ENCODE measurements at places on chromosomes 2 and 18.

- DNase-seq: no peak
These were observed 961 bp downstream of the GPR55 start for GRCh38 chr2:230924092-230924469.

DNA sequence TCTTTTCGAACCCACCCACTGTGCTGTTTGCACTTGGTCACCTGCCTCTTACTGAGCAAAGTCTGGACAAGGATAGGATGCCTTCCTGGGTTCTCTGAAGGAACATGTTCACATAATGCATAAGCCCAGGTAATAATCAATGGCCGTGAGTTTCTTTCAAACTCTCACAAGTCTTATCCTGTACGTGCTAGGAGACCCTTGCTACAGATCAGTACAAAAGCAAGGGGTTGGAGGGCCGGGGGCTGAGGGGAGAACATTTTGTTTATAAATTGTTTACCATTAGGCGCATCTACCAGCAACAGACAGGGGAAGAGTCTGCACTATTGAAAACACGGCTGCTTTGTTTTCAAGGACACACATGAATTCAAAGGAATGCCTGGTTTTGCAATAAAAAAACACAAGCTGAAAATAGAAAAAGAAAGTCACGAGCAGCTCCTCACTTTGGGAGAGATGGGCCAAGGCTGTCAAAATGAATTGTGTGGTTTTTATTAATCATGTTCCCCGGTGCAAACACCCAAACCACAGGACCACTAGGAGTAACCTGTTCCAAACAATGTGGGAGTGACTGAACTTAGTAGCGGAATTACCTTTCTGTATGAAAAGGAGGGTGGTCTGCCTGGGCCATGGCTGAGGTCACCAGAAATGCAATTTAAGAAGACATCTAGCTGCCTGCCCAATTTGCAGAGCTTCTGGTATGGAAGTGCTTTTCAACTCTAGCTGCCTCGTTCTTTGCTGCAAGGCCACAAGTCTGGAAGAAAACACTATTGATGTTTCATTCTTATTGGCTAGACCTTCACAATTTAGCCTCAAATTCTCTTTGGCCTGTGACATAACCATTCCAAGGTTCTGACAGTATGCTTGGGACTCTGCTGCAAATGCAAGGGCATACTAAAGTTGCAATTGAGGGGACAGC lies 73.5 kb downstream of the CCBE1 start:
- DNase-seq: no peak

DNA sequence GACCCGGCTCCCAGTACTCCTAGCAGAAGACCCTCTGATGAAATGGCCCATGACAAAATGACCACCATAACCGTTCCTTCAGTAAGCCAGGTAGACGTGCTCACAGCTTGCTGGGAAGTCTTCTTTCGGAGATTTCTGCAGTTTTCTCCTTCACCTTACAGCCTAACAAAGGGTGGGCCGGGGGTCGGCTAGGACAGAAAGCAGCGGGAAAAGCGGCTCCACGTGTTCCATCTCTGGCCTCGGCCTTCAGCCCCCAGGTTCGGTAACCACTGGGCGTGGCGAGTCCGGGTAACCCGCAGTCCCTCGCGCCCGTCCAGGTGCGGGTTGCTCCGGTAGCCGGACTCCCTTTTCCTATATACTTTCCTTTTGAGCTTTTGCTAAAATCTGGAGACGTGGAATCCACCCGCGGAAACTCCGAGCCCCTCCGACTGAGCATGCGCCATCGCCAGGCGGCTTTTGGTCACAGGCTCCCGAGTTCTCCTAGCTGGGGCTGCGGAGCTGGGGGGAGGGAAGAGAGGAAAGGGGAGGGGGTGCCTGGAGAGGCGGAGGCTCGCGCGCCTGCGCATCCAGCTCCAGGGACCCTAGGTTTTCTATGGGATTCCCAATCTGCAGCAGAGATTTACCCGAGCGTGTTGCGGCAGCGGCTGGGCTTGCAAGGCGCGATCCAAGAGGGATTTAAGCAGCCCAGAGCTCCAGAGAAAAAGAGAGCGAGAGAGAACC lies at the start of gene VSNL1:
Gene VSNL1, plus strand, starts transcription at position 604 of the 720 bp plus-strand sequence. CDS start 51,379 bp downstream, outside the sequence.
- DNase-seq: peak; percentile 64

DNA sequence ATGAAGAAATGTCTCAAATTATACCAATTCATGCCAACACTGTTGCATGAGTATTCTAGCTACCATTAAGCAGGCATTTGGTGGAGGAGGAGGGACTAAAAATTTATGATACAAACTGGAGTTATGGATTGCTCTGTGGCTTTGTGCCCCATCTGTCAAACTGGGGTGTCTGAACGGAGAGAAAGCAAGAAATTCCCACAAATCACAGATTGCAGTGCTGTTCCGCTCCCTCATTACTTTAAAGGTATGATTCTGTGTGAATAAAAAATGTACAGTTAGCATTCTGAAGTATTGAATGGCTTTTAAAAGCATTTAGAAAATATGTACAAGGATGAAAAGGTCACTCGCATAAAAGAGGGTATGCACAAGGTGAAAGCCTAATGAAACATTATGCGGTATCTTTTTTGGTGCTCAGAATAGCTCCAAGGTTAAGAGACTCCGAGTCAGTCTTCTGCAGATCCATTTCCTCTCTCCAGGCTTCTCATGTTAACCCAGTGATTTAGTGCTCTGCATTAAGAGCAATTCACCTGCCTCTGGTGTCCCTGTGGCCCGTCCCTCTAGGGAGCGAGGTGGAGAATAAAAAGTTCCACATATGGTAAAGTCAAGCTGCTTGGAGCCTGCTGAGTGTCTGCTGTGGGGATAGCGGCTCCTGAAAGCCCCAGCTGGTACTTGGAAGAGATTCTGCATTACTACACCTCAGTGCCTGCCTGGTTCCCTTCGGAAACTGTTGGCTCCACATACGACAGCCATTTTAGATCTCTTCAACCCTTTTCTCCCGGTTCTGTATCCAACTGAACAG lies 184.2 kb downstream of the ZNF521 start:
- peak; percentile 34 for DNase-seq

DNA sequence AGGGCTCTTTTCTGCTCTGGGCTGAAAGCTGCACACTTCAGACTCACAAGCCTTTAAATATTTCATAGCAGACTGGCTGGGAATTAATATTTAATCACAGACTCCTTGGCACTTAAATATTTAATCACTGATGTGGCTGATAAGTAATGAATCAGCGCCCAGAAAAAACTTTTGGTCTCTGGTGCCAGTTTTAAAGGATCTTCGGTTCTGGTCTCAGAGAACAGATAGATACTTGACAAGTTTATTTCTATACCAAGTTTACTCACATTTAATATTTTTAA lies 201.2 kb downstream of the MYCN start:
- no peak for DNase-seq

DNA sequence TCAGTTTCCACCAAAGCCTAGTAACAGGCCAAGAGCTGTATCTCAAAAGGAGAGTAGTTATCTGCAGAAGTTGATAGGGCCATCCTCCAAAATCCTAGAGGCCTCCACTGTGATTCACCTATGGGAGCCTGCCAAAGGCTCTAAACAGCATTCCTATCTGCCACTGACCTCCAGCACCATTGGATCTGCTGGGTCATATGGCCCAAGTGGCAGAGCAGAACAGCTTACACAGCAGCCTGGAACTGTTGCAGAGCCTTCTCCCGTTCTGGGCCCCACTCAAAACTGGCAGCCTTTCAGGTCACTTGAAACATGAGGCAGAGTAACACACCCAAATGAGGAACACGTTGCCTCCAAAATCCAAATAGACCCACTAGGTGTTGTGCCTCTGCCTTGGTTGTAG lies 345.2 kb upstream of the RND3 start:
- DNase-seq: no peak

DNA sequence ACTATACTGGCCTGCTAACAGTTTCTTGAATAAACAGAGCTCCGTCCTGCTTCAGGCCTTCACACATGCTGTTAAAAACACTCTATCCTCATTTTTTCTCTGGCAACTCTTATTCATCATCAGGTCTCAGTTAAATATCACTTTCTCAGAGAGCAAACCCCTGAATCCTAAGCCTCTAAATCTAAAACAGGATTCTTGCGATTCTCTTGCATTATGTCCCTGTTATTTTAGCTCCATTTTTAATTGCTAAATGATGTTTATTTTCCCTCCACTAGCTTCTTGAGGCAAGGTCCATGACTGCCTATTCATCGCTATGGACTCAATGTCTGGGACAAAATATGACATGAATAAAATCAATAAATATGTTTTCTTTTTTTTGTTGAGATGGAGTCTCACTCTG lies 190.7 kb upstream of the SMAD7 start:
- no peak for DNase-seq

GRCh38 chr2:237895544-237896506 lies 36.4 kb downstream of the RAMP1 start:
- DNase-seq: no peak

GRCh38 chr2:162646794-162647193 lies 191.8 kb downstream of the KCNH7 start:
- DNase-seq: no peak

DNA sequence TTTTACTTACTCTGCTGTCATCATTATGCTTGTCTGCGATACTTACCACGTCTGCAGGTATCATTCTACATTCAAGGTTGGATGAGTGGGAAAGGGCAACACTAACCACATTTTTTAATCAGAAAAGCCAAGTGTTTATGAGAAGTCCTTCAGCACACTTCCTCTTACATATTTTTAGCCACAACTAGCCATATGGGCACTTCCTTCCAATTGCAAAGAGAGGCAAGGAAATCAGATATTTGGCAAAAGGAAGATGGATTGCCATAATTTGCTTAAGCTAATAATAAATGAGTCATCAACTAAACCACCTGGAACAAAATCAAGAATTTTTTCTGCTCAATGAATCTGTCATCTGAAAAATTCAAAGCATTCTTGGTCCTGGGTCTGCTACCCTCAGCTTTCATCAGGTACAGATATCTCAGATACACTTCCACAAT lies 16.7 kb upstream of the MRO start:
- no peak for DNase-seq

DNA sequence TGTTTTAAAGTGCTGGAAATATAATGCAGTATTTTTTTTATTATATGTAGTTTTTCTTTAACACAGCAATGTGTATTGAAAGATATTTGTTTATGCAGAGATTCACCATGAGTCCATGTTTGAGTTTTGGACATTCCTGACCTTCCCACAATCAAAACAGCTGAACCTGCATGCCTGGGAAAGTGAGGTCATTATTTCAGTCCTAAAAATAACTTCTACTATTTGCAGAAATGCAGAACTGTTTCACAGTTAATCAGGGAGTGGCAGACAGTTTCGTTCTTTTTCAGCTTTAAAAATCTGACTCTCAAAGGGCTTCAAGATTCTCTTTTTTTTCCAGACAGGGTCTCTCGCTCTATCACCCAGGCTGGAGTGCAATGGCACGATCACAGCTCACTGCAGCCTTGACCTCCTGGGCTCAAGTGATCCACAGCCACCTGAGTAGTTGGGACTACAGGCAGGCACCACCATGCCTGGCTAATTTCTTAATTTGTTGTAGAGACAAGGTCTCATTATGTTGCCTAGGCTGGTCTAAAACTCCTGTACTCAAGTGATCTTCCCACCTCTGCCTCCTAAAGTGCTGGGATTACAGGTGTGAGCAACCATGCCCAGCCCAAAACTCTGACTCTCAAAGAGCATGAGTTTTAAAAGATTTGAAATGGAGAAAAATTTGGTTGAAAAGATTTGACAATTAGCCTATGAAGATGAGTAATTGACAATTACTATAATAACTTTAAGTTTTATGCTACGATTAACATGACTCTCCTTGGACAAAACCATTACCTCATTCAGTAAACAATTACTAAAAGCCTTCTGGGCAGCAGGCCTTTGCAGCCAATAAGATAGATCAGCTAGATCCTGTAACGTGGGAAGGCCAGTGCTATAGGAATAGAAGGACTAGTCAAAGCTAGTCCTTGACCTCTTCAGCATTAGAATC lies 5.0 kb upstream of the MYL12B start:
- no peak for DNase-seq

DNA sequence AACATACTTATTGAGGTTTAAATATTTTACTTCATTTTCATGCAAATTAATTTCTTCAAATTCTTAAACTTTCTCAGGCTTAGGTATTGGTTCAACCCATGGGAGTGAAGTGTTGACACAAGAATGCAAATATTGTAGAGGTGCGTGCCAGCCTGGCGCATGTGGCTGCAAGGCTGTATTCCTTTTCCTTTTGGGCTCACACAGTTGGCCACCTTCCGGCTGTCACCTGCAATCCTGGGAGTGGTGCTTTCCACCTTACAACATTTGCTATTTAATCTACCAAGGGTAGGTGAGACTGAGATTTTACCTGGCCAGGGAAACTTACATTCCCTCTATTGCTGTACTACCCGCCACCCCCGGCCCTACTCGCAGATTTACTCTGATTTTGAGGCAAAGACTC lies 141.1 kb downstream of the DCC start:
- DNase-seq: no peak

GRCh38 chr18:74963820-74964446 lies 245.0 kb downstream of the PTGR3 start:
- DNase-seq: peak; percentile 32

GRCh38 chr18:35939138-35939537 lies 33.3 kb upstream of the RMP24 start:
- no peak for DNase-seq

DNA sequence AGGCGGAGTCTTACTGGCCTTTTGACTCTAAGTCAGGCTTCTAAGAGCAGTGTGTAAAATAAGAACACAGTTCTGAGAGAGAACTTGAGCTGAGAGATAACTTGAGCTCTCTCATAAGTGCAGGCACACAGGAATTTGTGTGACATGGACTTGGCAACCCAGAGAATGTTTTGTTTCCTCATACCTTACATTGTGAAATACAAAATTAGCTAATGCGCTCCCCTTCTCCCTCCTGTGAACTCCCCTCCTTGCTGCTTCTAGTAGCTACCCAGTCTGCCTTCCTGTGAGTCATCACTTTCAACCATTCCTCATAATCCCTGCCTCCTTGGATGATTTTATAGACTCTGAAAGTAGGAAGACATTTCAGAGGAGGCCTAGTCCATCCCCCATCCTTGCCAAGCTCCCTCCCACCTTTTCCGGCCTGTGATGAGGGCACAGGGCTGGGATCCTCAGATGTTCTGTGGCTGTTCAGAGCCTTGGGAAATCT lies 22.6 kb downstream of the FER1L5 start:
- no peak for DNase-seq

- no peak for DNase-seq
These were observed 49.3 kb downstream of the ACAA2 start for GRCh38 chr18:49764032-49764431.

GRCh38 chr2:223635080-223635479 lies 32.9 kb upstream of the SCG2 start:
- DNase-seq: no peak

DNA sequence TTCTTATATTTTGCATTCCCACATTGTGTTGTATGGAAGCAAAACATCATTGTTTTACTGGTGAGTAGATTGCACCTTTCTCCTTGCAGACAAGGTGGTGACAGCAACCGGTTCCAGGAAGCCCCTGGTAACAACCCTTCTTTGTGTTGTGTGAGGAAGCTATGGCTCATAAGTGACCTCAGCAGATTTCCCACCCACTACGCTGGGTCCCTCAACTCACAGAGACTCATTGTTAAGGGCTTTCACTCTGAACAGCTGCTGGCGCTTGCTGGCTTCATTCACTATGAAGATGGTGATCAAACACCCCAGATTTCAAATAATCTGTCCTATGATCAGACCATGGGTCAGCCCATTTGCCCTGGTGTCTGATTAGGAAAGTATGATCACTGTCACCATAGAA lies 53.4 kb downstream of the WIPF1 start:
- no peak for DNase-seq

GRCh38 chr2:177467646-177468045 lies 75.1 kb downstream of the AGPS start:
- no peak for DNase-seq

GRCh38 chr2:107313316-107313715 lies 427.3 kb upstream of the ST6GAL2 start:
- no peak for DNase-seq

- DNase-seq: no peak
These were observed 90.7 kb downstream of the WDPCP start for GRCh38 chr2:63497576-63497975.

GRCh38 chr18:44729631-44730101 lies 49.0 kb downstream of the SETBP1 start:
- DNase-seq: no peak
